ENCODE measurements at places on chromosomes 5 and 9.

DNA sequence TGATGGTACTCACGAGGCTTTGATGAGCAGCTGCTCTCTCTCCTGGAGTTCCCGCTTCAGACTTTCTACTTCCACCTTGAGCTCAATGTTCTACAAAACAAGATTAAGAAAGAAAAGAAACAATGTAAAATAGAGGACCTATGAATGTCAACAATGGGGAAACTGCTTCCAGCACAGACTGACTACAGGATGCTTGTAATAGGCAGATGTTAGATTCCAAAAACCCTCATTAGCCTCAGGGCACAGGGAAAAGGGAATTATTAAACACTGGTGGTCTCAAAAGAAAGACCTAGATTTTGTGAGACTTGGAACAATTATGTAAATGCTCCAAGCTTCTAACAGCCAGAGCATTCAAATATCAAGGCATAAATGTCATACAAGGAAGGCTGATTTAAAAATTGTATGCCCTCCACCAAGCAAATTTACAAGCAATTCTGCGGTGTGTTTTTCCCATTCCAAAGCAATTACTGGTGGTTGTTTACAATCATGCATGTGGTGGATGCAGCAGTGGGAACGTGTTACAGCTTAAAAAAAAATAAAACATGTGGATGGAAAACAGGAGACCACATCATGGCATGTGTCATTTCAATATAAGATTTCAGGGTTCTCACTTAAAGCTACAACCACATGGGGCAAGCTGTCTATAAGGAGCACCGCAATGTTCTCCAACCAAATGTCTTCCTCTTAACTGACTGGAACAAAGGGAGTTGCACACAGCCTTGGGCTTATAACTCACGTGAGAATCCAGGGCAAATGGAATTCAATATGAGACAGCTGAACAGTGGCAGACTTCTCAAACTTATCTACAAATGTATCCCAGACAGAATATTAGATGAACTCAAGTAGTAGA lies 34.0 kb downstream of the CDK5RAP2 start:
- no peak for DNase-seq

DNA sequence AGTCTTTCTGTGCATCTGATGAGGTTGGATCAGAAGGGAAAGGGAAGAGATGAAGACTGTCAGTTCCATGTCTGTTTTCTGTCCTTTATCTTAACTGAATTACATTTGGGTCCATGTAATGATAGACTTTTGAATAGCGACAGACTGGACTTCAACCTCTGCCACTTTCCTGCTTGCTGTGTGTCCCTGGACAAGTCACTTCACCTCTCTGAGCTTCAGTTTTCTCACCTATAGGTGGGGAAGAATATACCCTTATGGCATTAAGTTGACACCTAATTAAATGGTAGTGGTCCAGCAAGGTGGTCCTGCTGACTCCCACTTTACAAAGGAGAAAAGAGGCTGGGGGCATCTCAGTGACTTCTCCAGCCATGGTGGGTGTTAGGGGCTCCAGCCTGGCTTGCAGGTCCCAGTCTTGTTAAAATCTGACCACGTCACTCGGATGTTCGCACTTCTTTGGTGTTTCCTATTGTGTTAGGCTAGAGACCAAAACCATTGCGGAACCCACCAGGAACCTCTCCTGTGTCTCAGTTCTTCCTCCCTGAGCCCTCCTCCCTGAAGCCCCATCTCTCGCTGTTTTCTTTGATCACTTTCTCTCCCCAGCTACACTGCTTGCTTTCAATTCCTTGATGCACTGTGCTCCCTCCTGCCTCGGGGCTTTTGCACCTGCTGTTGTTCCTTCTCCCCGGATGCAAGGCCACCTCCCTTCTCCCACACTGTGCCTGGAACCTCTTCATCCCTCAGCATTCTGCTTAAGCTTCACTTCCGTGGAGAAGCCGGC lies 256.5 kb downstream of the NSG2 start:
- DNase-seq, result no peak

GRCh38 chr5:1014781-1015221 lies 6.2 kb downstream of the NKD2 start:
- DNase-seq, result no peak

GRCh38 chr5:67816456-67816855 lies 399.1 kb upstream of the PIK3R1 start:
- no peak for DNase-seq

DNA sequence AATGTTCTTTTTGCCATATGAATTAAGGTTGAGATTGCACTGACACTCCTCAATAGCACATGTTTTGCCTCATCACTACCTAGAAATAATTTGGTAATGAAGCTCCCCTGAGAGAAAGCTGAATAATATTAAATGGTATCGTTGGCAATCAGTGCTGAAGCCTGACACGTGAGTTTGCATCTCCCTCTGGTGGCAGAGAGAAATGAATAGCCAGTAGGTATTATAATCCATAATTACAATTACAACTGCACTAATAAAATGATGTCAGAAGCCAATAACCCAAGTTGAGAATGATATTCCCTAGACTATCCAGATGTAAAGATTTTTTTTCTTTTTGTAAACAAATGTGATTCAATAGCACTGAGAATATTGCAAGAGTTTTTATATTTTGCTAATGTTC lies 700.3 kb downstream of the PTPRD start:
- peak; percentile 29 for DNase-seq

DNA sequence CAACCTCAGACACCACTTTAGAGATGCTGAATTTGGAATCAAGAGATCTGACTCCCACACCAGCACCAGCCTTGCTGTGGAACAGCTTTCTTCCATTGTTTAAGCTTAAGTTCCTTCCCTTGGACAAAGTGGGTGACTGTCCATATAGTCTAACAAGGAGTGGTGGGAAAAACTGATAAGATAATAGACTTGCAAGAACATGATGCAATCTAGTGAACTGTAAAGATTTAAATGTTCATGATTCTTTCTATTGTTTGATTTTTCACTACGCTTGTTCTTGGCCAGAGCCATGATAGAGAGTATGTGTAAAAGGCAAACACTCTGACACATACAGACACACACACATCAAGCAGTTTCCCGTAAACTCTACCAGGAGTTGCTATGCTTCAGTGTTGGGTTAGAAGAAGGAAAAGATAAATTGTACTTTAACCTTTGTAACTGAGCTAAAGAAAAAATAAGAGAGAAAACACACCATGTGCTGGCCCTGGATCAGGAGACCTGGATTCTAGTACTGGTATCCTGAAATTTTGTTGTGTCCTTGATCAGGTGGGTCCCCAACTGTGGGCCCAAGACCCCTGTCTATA lies 94.3 kb downstream of the PAPPA start:
- no peak for DNase-seq

DNA sequence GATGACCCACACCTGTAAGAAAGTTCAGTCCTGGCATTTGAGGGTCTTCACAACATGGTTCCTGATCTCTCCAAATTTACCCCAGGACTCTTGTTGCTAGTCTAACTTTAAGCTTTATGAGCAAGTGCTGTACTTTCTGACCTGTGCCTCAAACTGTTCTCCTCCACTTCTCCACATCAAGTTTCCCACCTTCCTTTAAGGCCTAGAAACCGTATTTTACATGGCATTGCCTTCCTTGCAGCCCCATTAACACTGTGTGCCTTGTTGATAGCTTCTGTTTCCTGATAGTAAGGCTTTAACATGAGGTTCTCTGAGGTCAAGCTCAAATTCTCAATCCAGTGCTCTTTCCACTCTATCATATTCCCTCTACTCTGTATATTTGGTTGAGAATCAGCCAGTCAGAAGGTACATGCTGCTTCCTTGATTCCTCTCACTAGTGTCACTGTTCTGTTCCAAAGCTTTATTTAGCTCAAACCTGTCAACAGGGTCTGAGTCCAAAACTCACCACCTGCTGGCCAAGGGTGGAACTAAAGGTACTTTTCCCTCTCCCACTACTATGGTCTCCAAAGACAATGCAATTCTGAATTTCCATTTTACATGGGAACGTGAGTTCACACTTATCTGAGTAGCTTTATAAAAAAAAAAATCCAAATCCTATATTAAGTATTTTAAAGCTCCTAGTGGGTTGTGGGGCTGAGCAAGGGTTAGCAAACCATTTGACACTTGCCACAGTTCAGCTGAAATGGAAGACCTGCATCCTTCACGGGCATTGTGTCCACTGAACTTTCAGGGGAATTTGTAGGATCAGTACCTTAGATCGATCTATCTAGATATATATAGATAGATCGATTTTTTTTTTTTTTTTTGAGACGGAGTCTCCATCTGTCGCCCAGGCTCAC lies 21.1 kb downstream of the VCP start:
- DNase-seq, result peak; percentile 51

DNA sequence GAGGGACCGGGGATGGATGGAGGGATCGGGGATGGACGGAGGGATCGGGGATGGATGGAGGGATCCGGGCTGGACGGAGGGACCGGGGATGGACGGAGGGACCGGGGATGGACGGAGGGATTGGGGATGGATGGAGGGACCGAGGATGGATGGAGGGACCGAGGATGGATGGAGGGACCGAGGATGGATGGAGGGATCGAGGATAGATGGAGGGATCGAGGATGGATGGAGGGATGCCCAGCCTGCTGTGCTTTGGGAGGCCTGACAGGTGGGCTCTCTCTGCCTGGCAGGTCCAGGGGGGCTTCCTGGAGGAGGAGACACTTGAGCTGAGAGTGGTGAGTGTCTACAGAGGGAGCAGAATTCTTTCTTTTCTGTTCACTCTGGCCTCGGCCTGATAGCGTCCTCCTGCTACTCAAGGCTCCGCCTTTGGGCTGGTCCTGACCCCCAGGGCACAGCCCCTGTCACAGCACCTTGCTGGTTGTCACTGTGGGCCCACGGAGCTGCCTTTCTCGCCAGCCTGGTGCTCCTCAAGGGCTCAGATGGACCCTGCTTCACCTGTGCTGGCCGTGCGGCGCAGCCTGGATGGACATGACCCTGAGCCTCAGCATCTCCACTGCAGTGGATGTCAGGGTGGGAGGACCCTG lies 42.2 kb upstream of the RNF130 start:
- no peak for DNase-seq

- DNase-seq, result no peak
Measured at GRCh38 chr5:159398936-159399335, 68.6 kb upstream of the IL12B start.

DNA sequence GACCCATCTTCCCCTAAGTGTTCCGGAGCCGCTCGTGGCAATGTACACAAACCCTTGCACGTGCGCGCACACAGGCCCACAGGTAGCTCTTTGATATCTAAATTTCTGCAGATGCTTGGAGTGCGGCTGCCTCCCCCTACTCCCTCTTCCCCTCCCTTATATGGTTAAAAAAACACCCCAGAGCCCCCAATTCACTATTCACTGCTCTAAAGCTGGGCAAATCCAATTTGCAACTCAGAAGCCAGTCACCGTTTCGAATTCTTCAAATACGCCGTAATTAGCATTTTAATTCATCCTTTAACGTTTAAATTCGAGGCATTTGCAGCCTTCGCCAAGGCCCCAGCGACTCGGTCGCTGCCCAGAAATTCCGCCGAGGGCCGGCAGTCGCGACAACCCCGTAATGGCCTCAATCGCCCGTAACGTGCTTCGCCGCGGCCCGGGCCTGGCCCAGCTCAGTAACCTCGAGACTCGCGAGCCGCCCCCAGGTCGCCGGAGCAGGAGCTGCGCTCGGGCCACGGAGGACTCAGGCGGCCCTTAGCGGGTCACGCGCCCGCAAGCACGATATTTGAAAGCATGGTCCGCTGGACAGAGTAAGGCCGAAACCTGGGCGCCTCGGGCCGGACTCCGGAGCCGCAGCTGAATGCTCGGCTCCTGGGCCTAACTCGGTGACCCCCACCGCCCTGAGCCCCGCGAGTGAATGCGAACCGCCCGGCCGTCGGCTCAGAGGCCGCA lies 1.3 kb downstream of the IRX2 start:
- no peak for DNase-seq

DNA sequence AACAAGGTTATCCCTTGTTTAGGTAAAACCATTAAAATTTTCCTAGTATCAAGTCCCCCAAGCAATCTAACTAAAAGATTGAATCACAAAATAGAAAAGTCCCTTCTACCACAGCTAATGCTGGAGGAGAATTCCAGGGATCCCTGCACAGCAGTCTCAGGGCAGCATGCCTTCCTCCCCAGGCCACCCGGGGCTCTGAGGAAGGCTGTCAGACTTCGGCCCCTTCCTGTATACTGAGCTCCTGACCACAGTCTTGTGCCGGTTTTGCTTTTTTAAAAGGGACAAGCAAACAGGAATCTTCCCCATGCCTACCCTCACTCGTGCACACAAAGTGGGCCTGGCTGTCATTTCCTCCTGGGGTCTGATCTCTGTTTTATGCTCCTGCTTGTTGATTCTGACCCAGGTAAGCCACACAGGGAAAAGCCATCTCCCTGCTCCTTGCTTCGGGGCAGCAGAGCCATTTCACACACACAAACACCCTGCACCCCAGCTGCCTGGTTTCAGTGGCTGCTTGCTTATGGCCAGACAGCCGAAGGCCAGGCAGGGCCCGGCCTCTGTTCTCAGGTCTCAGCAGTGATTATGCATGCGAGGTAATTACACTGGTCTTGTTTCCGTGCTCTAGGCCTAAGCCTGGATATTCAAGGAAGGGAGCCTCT lies 211.9 kb downstream of the NXNL2 start:
- no peak for DNase-seq

GRCh38 chr9:86183229-86184137 lies 76.0 kb downstream of the C9orf153 start:
- no peak for DNase-seq

DNA sequence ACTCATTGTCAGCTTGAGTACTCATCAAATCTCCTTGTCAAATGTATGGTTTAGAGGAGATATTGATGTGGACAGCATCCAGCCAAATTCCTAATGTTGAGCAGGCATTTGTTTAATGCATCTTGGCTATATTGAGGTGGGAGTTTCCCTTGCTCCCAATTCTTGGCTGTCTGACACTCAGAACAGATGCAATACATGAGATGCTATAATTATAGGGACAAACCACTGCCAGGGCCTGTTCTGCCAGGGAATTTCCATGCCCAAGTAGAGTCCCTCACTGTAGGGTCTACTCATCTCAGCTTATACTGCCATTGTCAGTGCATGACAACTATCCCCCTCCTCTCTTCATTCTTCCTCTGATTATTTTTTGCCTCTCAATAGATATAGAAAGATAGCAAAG lies 392.0 kb upstream of the KCNN2 start:
- DNase-seq, result no peak

- DNase-seq, result no peak
Measured at GRCh38 chr5:123752552-123753179, 240.7 kb downstream of the CSNK1G3 start.

- DNase-seq, result peak; percentile 91
Measured at GRCh38 chr5:36305571-36306326, 4.0 kb upstream of the RANBP3L start.

DNA sequence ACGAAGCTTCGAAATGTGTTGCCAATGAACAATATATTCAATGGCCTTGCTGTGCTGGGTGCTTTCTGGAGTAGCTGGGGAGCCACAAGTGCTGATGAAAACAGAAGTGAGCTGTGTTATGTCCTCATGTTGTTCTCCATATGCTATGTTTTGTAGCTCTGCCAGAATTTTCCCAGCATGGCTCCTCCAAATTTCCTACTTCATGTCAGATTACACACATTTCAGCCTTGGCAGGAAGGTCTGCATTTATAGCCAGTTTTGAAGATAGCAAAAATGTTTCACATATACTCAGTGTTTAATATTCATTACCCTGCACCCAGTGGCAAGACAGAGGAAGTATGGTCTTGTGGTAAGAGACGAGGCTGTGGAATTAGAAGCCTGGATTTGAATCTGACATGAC lies 22.6 kb upstream of the NMUR2 start:
- no peak for DNase-seq

All from NCI-H2081 (cell line).